ENCODE measurements at places on chromosomes 3 and 15.

- no peaks in the 10 kb centered on the region for H3K36me3 ChIP-seq
- no peak for DNase-seq
- peaks cover 5% of the 10 kb centered on the region for H3K4me1 ChIP-seq
- peaks cover 26% of the 10 kb centered on the region for H3K27me3 ChIP-seq
- H3K4me3 ChIP-seq = no peak overlapping the region
Measured at GRCh38 chr15:65323071-65323511, 18.6 kb downstream of the RNU5B-1 start.

GRCh38 chr3:195162033-195162669, 108.8 kb downstream of the XXYLT1 start:
- peak overlapping the region; percentile 29 for H3K4me3 ChIP-seq
- no peaks in the 10 kb centered on the region for H3K36me3 ChIP-seq
- H3K27me3 ChIP-seq = no peaks in the 10 kb centered on the region
- no peak for DNase-seq
- peak overlapping the region; percentile 4 for H3K27ac ChIP-seq

- H3K27me3 ChIP-seq = no peaks in the 10 kb centered on the region
- H3K27ac ChIP-seq = no peak overlapping the region
- H3K4me1 ChIP-seq = no peaks in the 10 kb centered on the region
Measured at GRCh38 chr3:80785475-80785874, 976.0 kb downstream of the GBE1 start.

GRCh38 chr3:166190360-166190759, 353.1 kb upstream of the BCHE start:
- no peaks in the 10 kb centered on the region for H3K4me1 ChIP-seq
- H3K27ac ChIP-seq = no peak overlapping the region
- peaks cover 1% of the 10 kb centered on the region for H3K36me3 ChIP-seq
- no peaks in the 10 kb centered on the region for H3K27me3 ChIP-seq

- H3K27ac ChIP-seq = no peak overlapping the region
- H3K4me1 ChIP-seq = no peaks in the 10 kb centered on the region
- peaks cover 54% of the 10 kb centered on the region for H3K27me3 ChIP-seq
- H3K4me3 ChIP-seq = no peak overlapping the region
- no peak for DNase-seq
Measured at GRCh38 chr15:60062826-60063225, 58.7 kb downstream of the FOXB1 start.

DNA sequence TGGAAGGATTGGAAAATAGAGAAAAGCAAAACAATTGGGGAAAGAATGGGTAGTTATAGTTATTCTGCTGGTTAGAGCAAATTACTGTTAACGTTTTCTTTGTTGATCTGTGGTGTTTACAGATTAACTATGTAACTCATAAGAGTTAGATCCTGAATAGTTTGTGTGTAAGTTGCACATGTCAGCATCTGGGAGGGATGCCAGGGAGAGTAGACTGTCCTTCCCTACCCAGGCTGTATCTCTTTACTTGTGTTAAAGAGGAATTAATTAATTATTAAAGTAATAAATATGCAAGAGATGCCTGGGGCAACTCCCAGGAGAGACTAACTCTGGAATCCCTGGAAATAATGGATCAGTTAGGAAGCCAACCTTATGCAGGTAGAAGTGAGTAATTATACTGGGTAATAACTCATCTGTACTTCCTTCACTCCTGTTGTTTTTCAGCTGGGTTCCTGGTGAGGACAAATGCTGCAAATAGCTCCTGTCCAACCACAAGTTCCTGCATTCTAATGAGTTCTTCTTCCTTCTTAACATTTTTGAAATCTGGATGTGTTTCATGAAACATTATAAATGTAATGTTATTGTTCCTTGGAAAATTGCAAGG, 18.9 kb downstream of the GHRL start:
- peaks cover 60% of the 10 kb centered on the region for H3K36me3 ChIP-seq
- H3K4me1 ChIP-seq = peaks cover 45% of the 10 kb centered on the region
- H3K27me3 ChIP-seq = no peaks in the 10 kb centered on the region
- peak overlapping the region; percentile 27 for H3K4me3 ChIP-seq
- peak overlapping the region; percentile 76 for H3K27ac ChIP-seq
- no peak for DNase-seq

DNA sequence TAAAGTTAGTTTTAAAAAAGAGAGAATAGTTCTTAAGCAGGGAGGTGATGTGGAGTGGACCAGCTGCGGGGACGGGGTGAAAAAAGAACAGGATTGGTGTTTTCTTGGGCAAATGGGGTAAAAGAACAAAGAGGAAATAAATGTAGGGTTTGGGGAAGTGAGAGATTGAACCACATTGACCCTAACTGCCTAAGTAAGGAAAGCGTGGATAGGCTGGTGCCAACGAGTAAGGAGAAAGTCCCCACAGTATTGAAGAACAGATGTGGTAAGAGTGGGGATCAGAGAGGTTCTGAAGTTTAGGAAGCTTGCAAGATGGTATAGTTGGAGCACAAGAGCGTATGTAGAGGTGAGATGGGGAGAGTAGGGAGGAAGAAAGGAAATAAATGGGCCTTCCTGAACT, 17.0 kb downstream of the IREB2 start:
- H3K27ac ChIP-seq = peak overlapping the region; percentile 0
- H3K27me3 ChIP-seq = no peaks in the 10 kb centered on the region
- H3K36me3 ChIP-seq = peaks cover 13% of the 10 kb centered on the region
- DNase-seq = no peak

DNA sequence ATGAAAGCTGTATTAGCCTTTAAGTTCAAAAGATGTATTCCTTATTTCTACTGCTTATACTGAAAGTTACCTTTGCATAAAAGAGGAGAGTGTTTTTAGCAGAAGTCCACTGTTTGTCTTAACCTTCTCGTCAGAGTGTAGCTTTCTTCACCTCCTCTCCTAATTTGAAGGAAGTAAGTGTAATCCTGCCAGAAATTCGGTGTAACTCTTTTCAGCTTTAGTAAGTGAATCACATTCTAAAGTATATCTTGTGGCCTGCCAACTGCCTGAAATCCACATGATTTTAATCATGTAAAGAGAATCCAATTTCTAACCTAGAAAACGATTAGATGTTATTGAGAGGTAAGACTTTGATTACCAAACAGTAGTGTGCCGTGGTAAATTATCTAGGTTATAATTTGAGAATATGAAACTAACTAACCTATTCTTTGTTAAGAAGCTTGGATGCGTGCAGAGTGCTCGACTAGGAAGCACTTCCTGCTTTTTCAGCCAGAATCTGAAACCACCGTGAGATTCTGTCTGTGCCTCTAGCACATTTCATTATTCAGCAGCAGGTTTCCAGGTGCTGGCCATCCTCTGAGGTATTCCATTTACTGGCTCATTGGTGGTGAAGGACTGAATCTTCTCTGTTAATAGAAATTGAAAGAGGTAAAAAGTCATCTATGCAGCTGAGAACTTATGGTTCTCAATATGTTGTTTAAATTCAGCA, 7.5 kb downstream of the GYG1 start:
- peak overlapping the region; percentile 34 for H3K4me3 ChIP-seq
- no peak for DNase-seq
- peaks cover 56% of the 10 kb centered on the region for H3K4me1 ChIP-seq
- H3K27me3 ChIP-seq = no peaks in the 10 kb centered on the region

GRCh38 chr3:47343471-47343971, 37.3 kb upstream of the PTPN23 start:
- H3K4me3 ChIP-seq = no peak overlapping the region
- peaks cover 20% of the 10 kb centered on the region for H3K36me3 ChIP-seq
- H3K27me3 ChIP-seq = no peaks in the 10 kb centered on the region
- no peaks in the 10 kb centered on the region for H3K4me1 ChIP-seq
- no peak overlapping the region for H3K27ac ChIP-seq
- no peak for DNase-seq

DNA sequence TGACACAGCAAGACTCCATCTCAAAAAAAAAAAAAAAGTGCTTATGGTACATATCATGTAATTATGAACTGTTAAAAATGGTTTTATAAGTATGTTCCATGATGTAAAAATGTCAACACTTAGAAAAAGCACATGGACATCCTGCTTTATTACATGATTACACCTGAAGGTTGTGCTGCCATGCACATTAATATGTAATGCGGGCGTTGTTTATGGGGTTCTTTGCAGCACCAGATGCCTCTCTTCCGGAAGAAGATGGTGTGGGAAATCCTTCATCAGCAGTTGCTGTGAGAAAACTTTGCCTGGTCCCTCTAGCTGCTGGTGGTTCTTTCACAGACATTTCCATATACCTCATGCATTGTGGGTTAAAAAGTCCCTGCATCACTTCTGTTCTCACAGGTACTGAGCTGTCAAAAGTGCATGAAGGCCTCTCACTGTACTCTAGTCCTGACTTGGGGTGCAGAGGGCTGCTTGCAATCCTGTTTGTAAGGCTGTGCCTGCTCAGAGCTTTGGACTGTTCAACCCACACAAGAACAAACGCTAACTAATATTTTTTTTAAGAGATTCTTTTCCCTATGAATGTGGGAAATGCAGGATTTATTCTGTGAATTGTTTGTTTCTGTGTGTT, 43.6 kb downstream of the SENP2 start:
- no peak overlapping the region for H3K4me3 ChIP-seq
- peak overlapping the region; percentile 26 for H3K27ac ChIP-seq
- H3K27me3 ChIP-seq = no peaks in the 10 kb centered on the region
- DNase-seq = no peak
- peaks cover 49% of the 10 kb centered on the region for H3K36me3 ChIP-seq

- no peak overlapping the region for H3K27ac ChIP-seq
- no peak overlapping the region for H3K4me3 ChIP-seq
- no peaks in the 10 kb centered on the region for H3K27me3 ChIP-seq
- H3K4me1 ChIP-seq = no peaks in the 10 kb centered on the region
- H3K36me3 ChIP-seq = peaks cover 6% of the 10 kb centered on the region
Measured at GRCh38 chr3:119819806-119820205, 37.9 kb downstream of the NR1I2 start.

- H3K4me3 ChIP-seq = no peak overlapping the region
- DNase-seq = no peak
- H3K36me3 ChIP-seq = no peaks in the 10 kb centered on the region
- no peaks in the 10 kb centered on the region for H3K27me3 ChIP-seq
Measured at GRCh38 chr3:129228891-129229585, 20.4 kb upstream of the COPG1 start.

- H3K27ac ChIP-seq = no peak overlapping the region
- peaks cover 17% of the 10 kb centered on the region for H3K27me3 ChIP-seq
- no peak for DNase-seq
Measured at GRCh38 chr3:143122608-143123352, 3.2 kb downstream of the CHST2 start.

- peaks cover 8% of the 10 kb centered on the region for H3K36me3 ChIP-seq
- H3K27me3 ChIP-seq = no peaks in the 10 kb centered on the region
- H3K4me3 ChIP-seq = no peak overlapping the region
- peaks cover 23% of the 10 kb centered on the region for H3K4me1 ChIP-seq
Measured at GRCh38 chr15:60124460-60125070, 120.5 kb downstream of the FOXB1 start.

GRCh38 chr15:93420050-93420452, 331.0 kb upstream of the RGMA start:
- no peak overlapping the region for H3K27ac ChIP-seq
- no peak overlapping the region for H3K4me3 ChIP-seq
- H3K4me1 ChIP-seq = no peaks in the 10 kb centered on the region
- peaks cover 3% of the 10 kb centered on the region for H3K36me3 ChIP-seq

- peak overlapping the region; percentile 36 for H3K4me3 ChIP-seq
- DNase-seq = no peak
- H3K27ac ChIP-seq = peak overlapping the region; percentile 81
- H3K36me3 ChIP-seq = peaks cover 7% of the 10 kb centered on the region
- no peaks in the 10 kb centered on the region for H3K27me3 ChIP-seq
Measured at GRCh38 chr3:195900436-195901355, 7.7 kb downstream of the TNK2 start.

- no peak for DNase-seq
- no peaks in the 10 kb centered on the region for H3K36me3 ChIP-seq
- H3K4me1 ChIP-seq = no peaks in the 10 kb centered on the region
- no peaks in the 10 kb centered on the region for H3K27me3 ChIP-seq
- H3K4me3 ChIP-seq = no peak overlapping the region
Measured at GRCh38 chr15:38294126-38294525, 41.5 kb downstream of the SPRED1 start.

GRCh38 chr15:33031324-33031821, 163.1 kb downstream of the FMN1 start:
- peaks cover 27% of the 10 kb centered on the region for H3K4me1 ChIP-seq
- DNase-seq = no peak
- no peak overlapping the region for H3K27ac ChIP-seq
- H3K4me3 ChIP-seq = no peak overlapping the region
- no peaks in the 10 kb centered on the region for H3K27me3 ChIP-seq
- peaks cover 5% of the 10 kb centered on the region for H3K36me3 ChIP-seq
